ENCODE measurements at places on chromosomes 16 and 17. TPM values are rescaled to one million over a fixed set of nuclear protein-coding genes. Genes with fewer than 3 reads are reported as not detected.

- DNase-seq = peak; percentile 100
Observed at GRCh38 chr17:7614425-7615264, at the start of gene FXR2. FXR2 (minus strand) TSS chr17:7614897; CDS start chr17:7614532, 365 bp downstream.

GRCh38 chr17:74978240-74978639 lies 5.7 kb upstream of the HID1 start:
- DNase-seq = no peak

DNA sequence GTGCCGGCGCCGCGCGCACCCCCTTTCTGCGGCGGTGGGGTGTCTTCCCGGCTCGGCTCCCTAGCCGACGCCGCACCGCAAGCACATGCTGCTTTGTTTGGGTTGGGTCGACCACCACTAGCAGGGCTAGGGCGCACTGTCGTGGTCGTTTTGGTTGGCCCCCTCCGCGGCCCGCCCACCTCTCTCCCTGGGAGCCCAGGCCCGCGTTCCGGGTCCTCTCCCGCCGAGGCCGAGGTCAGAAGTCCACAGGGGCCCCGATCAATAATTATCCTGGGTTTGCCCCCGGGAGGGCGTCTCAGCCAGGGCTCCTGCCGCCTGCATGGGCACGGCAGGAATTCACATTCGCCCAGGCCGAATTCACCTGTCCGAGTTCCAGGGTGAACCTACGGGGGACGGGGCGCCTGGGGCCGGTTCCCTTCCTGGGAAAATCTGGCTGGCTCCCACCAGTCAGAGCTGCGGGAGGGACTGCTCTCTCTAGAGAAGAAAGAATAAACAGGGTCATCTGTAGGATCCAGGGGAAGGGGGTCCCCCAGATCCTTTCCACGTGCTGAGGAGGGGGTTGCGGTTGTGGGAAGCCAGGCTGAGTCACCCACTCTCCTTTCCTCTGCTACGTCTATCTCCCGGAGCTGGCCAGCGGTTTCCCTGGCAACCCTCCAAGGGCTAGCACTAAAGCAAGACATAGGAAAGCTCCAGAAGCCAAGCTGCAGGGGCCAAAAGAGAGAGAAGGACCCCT lies 584 bp upstream of the STAT5B start:
- peak; percentile 85 for DNase-seq

SEPTIN12 gene
- not detected for total RNA-seq

GRCh38 chr16:75279305-75279704 lies 27.9 kb upstream of the BCAR1 start:
- DNase-seq = no peak

DNA sequence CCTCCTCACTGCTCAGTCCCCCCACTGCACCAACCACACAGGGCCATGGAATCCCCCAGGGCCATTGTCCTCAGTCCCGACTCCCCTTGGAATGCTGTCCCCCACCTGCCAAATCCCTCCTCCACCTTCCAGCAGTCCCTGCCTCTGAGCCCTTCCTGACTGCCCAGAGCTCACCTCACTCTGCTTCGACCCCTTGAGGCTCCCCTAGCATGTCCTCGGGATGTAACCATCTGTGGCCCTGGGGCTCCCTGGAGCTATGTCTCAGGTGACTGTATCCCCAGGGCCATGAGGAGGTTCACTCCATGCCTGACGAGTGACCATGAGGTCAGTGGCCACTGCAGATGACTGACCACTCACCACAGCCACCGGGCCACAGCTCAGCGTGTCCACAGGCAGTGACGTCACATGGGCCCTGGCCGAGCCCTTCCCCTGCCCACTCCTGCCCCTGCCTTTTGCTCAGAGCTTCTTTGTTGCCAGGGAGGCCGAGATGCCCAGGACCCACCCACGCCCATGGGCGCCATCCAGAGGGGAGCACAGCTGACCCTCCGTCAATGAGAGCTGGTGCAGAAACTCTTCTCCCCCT lies 7.7 kb upstream of the PIEZO1 start:
- no peak for DNase-seq

RND2 gene
- 1.6 TPM for total RNA-seq

- no peak for DNase-seq
Observed at GRCh38 chr17:49165143-49165542, 32.6 kb downstream of the B4GALNT2 start.

Measured in suprapubic skin (tissue), 4 donors.